ENCODE measurements at places on chromosomes 12 and 14.

DNA sequence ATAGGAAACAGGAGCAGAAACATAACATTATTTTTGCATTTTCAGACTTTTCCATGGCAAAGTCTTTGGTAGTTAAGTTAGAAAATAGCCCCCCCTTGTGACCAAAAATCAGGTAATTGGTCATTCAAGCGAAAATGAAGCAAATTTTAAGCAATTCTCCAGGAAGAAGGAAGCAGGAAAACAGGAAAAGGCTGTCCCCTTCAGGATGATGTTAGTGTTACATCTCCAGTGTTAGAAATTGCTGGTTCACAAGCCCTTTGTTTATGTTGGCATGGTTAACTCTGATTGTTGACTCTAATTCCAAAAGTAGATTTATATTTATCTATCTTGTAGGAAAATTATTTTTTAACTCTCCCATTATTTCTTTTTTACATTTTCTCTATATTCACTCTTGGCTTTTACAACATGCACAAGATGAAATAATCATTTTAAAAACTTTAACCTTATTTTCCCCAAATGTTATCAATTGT lies 18.8 kb upstream of the GAS2L3 start:
- peak; percentile 96 for DNase-seq

- peak; percentile 69 for DNase-seq
Observed at GRCh38 chr12:109736552-109737108, 23.0 kb downstream of the FAM222A start.

DNA sequence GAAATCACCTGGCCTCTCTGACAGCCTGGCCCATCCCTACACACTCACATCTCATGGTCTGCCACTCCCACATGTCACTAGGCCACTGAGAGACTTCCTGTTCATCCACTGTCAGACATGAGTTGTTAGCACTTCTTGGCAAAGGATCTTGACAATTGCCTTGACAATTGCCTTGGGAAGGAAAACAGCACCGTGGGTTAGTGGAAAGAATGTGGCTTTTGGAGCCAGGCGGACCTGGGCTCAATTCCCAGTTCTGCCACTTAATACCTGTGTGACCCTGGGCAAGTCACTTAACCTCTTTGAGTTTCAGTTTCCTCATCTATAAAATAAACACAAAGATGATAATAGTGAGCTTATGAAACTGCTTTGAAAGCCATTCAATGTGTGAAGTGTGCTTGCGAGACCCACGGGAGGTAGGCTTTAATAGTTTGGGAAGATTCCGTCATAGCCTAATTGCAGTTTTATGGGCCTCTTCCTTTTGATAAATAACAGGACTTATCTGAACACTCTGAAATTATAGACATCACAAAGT lies 250.4 kb downstream of the C12orf75 start:
- DNase-seq, result no peak

DNA sequence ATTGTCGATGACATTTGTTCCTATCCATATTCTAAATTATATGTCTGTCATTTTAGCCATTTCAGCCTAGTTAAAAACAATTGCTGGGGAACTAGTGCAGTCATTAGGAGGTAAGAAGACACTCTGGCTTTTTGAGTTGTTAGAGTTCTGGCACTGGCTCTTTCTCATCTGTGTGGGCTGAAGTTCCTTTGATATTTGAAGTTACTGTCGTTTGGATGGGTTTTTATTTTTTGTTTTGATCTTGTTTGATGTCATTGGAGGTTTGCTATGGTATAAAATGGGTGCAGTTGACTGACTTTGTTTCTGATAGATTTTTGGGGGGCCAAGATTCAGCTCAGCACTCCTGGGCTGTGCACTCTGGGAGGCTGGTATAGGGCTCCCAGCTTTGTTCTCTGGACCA lies 20.7 kb upstream of the CD69 start:
- DNase-seq, result no peak

Measured in choroid plexus epithelial cell (primary cell).